Progenitor cell of endocrine pancreas (in vitro differentiated cells): ENCODE measurements at places on chromosomes 4 and X. TPM values are rescaled to one million over a fixed set of nuclear protein-coding genes. Genes with fewer than 3 reads are reported as not detected.

Gene SMIM10
- total RNA-seq, result 2.2 TPM in 2 replicates

- DNase-seq, result peak; percentile 69
Observed at GRCh38 chrX:140439476-140439875, 65.4 kb downstream of the SOX3 start.

Gene REELD1
- total RNA-seq, result not detected in 2 replicates

DNA sequence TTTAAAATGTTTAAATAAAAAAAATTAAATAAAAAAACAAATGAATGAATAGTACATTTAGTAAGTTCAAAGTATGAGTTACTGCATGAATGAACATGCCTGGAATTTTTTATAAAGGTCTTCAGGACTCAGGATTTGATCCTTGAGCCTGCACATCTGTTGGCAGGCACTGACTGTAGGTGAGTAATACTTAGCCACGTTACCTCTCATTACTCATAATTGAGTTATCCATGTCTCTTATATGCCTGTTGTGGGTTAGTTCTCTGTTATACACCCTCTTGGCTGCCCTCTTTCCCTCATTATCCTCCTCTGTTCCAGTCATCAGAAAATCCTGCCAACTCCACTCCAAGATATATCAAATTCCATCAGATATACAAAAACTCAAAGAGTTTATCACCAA lies 276.0 kb downstream of the FBXW7 start:
- DNase-seq, result no peak

GRCh38 chr4:129193357-129194100 lies 97.6 kb downstream of the C4orf33 start:
- DNase-seq, result no peak

- DNase-seq, result no peak
Observed at GRCh38 chr4:173929921-173930320, 353.5 kb downstream of the FBXO8 start.

Gene NPY2R
- total RNA-seq, result not detected in 2 replicates

DNA sequence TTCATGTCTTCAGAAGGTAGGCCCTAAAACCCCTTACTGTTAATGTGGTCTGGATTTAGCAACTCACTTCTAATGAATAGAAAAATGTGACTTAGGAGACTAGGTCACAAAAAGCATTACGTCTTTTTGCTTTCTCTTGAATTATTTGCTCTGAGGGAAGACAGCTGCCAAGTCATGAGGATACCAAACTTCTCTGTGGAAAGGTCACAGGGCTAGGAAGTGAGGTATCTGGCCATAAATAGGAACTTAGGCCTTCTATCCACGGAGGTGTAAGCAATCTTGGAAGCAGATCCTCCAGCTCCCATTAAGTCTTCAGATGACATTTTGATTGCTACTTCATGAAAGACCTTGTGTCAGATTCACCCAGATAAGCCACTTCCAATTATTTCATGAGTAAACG lies 120.6 kb downstream of the JADE1 start:
- no peak for DNase-seq

DNA sequence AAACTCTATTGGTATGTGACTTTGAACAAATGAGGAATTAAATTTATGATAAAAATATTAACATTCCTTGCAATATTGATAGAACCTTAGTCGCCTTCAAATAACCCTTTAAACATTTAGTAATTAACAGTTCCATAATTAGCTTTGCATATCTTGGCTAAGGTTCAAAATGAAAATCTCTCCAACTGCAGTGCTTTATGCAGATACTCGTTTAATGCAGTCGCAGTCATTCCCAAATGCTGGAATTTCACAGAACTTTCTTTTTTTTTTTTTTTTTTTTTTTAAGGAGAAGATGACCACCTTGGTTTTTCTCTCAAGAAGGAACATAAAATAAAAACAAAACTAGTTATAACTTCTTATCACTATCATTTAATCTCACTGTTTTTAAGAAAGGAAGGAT lies 5.2 kb downstream of the RAPGEF2 start:
- no peak for DNase-seq

GRCh38 chrX:132750331-132751062 lies 207.9 kb downstream of the HS6ST2 start:
- DNase-seq, result no peak

Gene PFKFB1
- 0.77 and 0.82 TPM in 2 replicates for total RNA-seq

DNA sequence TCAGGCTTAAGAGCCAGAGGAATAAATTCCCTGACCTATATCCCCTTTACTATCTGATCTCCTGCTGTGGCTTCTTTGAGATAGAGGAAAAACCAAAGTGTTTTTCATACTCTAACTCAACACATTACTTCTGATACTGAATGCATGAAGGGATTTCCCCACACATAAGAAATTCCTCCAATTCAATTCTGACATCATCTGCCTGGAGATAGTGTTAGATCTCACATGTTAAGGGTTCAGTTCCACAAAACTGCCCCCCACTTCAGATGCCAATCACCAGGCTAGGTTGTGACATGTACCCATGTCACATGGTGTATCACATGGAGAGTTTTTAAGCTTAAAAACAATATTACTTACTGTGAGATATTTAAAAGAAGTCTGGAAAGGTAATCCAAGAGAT lies 46.8 kb downstream of the GSTCD start:
- DNase-seq, result no peak

Gene DRD5
- total RNA-seq, result 0.13 TPM in 1 of 2 replicates, not detected in the other

GRCh38 chr4:80189956-80190677 lies 7.2 kb upstream of the PRDM8 start:
- DNase-seq, result no peak

Gene ASB9
- total RNA-seq, result 1.6 and 2.7 TPM in 2 replicates

- DNase-seq, result no peak
Observed at GRCh38 chrX:25028726-25029125, 13.0 kb upstream of the ARX start.

Gene TRIM61
- total RNA-seq, result 2.3 and 3.5 TPM in 2 replicates

- DNase-seq, result no peak
Observed at GRCh38 chrX:10654960-10655359, 34.6 kb upstream of the MID1 start.

Gene SMIM31
- not detected in 2 replicates for total RNA-seq

DNA sequence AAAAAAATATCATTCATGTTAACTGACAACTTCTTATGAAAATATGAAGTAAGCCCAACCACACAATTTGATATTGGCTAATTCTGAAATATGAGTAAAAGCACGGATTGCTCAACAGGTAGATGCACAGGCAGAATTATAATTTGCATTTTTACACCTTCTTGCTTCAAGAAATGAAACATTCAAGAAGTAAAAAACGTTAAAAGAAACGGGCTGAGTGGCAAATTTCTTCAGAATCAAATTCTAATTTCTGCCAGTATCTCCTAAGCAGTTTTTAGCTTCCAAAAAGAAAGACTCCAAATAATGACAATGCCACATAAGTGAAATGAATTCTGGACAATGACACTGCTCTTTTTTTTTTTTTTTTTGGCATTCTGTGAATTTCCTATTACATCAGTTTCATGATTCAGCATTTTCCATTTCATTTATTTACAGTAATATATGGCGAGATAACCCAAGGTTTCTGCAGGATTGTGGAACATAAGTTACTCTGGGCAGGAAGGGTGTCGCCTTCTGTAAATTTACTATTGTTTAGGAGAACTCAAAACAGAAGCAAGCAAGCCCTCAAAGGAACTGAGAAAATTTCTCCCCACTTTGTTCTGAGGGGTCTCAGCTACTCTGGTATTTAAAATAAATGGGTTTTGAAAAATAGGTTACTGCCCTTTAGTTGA lies 1.4 kb downstream of the SEL1L3 start:
- no peak for DNase-seq

DNA sequence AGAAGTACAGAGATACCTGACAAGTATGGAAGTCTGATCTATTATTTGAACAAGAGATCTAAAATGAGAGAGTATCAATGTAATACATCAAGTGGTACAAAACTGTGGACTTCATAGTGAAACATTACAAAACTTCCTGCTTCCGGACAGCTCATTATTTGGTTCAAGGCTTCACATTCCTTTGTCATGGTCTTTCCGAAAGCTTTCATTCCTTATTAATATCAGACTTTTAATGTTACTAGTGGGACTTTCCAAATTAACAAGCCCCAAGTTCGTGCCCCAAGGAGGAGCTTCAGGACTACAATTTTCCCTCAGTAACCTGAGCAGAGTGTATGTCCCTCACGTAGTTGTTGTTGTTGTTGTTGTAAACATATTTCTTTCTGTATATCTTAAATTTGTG lies 1.2 kb downstream of the CHIC2 start:
- DNase-seq, result no peak

Gene RBMXL3
- not detected in 2 replicates for total RNA-seq

DNA sequence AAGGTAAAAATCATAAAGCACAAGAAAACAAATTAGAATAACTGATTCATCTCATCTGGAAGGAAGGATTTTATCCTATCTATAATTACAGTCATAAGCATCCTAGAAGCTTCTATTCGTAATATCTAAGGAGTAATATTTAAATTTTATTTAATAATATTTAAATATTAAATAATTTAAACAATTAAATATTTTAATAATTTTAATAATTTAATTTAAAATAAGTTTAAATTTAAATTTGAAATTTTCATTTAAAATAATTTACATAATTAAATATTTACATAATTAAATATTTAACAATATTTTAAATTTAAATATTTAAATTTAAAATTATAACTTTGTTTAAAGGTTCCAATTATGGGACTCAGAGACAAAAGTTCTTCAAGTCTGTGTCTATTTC lies 127.5 kb upstream of the GK2 start:
- DNase-seq, result no peak

- DNase-seq, result no peak
Observed at GRCh38 chrX:131955099-131955777, 67.9 kb upstream of the STK26 start.

DNA sequence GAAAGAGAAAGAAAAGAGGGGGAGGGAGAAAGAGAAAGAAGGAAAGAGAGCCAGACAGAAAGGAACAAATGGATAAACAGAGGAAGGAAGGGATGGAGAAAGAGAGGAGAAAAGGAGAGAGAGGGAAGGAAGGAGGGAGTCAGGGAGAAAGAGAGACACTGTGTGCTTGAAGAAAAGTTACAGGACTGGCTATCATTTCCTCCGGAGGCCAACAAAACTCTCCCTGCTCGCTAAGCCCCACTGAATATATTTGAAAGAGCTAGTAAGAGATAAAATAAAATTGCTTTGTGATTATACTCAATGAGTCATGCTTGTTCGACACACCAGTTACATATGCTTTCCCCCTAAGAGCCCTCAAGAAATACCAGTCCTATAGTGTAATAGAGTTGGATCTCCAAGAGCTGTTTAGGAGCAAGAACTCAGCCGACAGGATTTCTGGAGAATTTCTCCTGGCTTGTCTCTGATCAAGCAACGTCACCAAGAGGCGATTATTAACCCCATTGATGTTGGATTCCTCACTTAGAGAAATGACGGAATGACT lies 102.2 kb downstream of the MXRA5 start:
- no peak for DNase-seq

- DNase-seq, result no peak
Observed at GRCh38 chr4:26337612-26338011, 16.8 kb downstream of the RBPJ start.

- DNase-seq, result no peak
Observed at GRCh38 chr4:86596807-86597206, 2.7 kb downstream of the PTPN13 start.

- DNase-seq, result no peak
Observed at GRCh38 chr4:87174672-87175071, 45.7 kb downstream of the KLHL8 start.

Gene HSD17B13
- 0.16 and 0.31 TPM in 2 replicates for total RNA-seq

DNA sequence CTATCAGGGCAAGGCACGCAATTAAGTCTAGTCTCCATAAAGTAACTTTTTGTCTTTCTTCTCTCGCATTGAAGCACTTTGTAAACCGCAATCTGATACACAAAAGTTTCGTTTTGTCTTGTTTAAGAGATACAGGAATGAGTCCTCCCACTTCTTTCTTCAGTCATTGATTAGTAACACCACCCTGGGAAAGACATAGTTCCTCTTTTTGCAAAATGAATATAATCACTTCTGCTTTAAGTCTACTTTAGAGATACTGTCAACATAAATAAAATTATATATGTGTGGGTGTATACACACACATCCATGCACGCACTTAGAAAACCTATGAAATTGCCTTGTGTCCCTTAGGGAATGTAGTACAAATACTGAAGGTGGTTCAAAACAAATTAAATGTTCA lies 11.7 kb downstream of the COQ2 start:
- DNase-seq, result no peak

DNA sequence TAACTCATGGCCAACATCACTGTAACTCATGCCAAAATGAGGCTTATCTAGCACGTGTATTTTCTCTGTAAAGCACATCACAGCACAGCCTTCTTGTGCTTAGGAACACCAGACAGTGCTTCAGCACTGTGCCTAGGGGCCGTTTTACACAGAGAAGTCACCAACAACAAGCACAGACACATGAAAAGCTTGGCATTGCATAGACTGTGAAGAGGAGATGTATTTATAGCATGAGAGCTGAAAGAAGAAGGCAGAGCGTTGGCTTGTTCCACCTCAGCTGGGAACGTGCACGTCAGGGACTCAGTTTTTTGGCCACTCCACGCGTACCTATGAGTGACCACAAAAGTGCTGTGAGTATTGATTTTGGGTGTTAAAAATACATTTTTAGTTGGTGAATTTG lies 116.3 kb upstream of the SFRP2 start:
- no peak for DNase-seq

DNA sequence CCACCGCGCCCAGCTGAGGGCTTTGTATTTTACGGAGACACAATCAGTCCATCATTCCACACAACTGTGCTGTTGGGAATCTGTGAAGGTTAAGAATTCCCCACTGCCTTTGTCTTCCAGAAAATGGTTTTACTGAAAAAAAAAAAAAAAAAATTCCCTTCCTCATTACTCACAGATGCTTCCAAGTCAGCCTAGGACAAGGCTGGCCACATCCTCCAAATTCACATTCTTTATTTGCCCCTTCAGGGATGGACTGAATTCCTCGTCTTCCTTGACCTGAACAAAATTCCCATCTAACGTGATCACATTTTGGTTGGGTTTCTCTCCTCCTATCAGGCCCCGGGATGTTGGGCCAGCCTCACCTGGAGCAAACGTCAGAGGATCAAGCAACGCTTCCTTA lies 130.3 kb downstream of the DHRSX start:
- no peak for DNase-seq

DNA sequence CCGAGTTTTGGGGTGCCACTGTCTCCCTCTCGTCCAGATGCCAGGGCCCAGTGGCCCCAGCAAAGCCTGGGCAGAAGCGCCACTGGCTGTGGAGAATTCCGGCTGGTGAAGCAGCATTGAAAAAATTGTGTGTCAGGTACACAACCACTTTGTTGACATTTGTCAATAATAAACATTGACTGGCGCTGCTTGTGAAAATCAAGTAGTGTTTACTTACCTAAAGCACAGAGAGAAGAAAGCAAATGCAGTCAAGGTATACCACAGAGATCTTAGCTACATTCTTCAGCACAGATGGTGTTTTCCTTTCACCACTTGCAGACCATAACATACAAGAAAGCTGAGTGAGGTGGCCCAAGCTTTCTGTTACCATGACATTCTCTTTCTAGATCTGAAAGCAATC lies 14.5 kb upstream of the SLC7A11 start:
- no peak for DNase-seq

DNA sequence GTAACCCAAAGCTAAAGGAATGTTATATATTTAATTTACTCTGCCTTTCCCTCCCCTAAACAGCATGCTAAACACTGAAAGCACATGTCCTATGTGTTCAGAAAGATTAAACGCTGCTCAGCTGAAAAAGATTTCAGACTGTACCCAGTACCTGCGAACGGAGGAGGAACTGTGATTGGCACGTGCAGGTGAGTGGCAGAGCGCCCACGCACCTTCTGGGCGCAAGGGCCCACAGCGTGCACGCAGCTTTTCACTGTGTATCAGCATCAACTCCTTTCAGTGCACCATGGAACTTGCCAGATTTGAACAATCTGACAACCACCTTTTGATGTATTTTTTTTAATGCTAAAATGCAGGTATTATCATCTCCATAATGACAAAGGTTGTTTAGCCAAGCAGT lies 87.7 kb downstream of the RFC1 start:
- no peak for DNase-seq
